ENCODE measurements at places on chromosomes 5 and 9.

- DNase-seq: no peak
Observed at GRCh38 chr5:4947893-4948536, 192.1 kb upstream of the ADAMTS16 start.

GRCh38 chr9:20512106-20512505, 110.2 kb downstream of the MLLT3 start:
- no peak for DNase-seq

DNA sequence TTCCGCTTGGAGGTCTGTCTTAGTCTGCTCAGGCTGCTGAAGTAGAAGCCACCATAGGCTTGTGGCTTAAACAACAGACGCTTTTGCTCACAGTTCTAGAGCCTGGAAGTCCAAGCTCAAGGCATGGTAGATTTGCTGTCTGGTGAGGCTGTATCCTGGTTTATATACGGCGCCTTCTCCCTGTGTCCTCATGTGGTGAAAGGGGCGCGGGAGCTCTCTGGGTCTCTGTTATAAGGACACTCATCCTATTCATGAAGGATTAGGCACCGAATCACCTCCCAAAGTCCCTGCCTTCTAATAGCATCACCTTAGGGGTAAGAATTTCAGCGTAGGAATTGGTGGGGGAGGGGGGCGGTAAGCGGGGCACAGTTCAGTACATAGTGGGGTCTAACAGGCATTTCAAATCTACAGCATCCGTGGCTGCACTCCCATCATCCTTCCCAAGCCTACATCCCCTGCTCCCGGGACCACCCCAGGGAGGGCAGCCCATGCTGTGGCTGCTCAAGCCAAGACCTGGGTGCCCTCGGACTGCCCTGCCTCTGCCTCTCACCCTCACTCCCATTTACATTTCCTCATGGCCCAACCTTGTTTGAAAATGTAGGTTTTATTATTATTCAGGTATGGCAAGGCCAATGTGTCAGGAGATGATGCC, 15.1 kb upstream of the LPCAT1 start:
- no peak for DNase-seq

- no peak for DNase-seq
Observed at GRCh38 chr9:85430659-85431338, 311.0 kb downstream of the AGTPBP1 start.

DNA sequence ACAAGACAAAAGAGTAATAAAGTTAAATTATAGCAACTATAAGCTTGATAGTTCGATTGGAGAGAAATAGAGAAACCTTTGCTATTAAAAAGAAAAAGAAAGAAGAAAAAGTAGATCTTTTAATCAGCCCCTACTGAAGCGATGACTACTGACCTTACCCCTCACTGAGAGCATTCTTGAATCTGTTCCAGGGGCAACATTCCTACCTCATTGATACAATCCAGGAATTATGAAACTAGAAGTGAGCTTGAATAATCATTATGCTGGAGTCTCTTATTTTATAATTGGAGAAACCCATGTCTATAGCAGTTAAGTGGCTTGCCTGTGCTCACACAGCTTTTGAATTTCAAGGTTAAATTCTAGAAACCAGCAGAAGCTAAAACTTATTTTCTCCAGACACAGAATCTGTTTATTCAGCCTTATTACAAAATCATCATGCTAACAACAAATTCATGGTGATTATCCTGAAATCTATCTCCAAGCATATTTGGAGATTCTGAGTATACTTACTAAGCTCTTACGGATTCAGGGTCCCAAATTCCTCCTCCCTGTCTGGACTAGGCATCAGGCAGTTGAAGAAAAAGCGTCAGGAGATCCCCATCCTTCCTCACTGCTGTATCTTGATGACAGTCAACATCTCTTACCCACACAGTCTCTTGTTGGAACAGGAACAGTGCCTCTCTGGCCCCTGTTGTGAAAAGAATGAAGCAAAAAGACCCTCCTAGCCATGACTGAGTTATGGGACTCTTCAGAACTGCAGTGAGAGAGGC, 547.6 kb upstream of the WWC1 start:
- no peak for DNase-seq

DNA sequence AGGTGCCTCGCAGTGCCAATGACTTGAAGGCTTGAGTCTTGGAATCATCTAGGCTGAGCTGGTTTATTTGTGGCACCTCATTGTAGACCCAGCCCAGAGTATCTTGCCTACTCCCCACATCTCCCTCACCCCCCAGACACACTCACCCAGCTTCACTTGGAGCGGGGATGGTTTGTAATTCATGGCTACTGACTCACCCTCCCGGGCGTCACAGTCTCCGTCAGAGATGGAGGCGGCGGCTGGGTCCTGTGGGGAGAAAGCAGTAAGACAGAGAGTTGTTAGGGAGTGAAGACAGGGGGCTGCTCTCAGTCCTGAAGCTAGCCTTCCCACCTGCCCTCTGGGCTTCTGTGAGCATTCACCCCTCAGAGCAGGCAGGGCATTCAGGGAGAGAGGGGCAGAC, 29.0 kb upstream of the MYORG start:
- DNase-seq: no peak

DNA sequence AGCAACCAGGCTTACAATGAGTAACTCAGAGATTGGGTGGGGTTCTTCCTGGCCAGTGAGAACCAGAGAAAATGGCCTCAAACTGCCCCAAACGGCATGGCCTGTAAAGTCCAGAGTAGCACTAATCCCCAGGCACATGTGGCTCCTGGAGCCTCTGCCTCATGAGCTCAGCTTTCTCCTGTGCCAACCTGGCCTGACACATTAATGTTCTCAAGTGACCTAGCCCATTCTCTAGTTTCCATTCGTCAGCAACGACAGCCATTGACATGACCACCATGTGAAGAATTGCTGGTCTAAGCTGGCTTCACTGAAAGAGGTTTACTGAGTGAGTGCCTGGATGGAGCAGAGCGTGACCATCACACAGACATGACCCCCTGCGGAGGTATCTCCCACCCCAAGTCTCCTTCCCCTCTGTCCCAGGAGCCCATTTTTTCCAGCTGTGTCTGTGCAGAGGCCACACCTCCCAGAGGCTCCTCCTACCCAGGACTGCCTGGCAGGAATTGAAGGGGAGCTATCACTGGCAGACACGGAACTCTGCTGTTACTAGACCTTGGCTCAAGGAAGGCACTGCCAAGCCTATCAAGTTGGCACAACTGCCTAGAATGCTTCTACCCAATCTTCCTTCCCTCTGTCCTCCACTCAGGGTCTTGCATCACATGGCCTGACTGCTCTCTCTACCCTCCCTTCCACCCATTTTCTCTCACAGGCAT, 59.0 kb upstream of the BOD1 start:
- DNase-seq: no peak

- DNase-seq: no peak
Observed at GRCh38 chr9:70257991-70258691, 637 bp upstream of the SMC5 start.

GRCh38 chr5:88666761-88667495, 216.1 kb downstream of the MEF2C start:
- no peak for DNase-seq

DNA sequence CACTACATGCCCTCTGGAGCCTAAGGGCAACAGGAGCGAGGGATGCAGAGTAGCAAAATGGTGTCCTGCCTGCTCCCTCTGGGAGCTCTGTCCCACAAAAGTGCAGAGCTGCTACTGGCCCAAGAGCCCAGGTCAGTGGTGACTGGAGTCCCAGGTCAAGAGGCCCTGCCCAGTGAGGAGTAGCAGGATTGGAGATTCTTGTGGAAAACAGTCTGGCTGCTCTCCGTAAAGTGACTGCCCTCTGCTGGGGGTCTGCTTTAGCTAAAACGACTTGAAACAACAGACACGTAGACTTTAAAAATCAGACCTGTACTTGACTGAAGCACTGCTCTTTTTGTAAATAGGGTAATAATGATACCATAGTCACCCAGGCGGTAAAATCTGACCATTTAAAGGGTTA, 917.0 kb downstream of the MAT2B start:
- DNase-seq: no peak

- DNase-seq: no peak
Observed at GRCh38 chr9:31608416-31608815, 776.0 kb upstream of the ACO1 start.

DNA sequence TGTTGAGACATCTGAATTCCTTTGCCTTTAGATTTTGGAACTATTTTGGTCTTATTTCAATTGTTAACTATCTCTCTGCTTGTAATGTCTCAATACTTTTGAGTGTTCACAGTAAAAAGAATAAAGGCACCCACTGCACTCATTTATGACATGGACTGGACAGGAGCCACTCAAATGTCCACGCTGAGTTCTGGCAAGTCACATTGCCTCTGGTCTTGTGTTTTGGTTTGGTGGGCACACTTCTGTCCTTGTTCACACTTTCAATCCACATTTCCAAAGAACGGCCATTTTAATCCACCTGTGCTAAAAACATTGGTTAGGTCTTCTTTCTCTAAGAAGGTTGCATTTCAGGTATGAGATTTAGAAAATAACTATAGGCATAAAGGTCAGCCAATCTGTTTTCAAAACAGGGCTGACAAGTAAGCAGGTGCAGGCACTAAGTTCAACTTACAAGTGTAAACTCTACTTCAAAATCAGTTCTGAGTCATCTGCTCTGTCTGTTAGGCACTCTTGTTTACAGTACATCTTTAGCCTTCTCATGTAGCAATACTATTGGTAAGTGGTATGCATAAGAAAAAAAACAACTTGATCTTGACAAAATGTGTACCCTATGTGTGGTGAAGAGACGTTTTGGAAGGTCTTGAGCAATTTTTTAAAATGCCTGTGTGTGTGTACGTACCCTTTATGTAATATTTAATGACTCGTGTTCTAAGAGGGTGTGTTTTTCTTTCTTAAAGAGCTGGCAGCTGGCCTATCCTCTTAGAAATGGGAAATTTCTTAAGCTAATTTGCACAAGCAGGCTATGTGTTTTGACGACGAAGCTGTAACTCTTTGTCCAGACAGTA, 31.5 kb upstream of the ZFAND5 start:
- no peak for DNase-seq

DNA sequence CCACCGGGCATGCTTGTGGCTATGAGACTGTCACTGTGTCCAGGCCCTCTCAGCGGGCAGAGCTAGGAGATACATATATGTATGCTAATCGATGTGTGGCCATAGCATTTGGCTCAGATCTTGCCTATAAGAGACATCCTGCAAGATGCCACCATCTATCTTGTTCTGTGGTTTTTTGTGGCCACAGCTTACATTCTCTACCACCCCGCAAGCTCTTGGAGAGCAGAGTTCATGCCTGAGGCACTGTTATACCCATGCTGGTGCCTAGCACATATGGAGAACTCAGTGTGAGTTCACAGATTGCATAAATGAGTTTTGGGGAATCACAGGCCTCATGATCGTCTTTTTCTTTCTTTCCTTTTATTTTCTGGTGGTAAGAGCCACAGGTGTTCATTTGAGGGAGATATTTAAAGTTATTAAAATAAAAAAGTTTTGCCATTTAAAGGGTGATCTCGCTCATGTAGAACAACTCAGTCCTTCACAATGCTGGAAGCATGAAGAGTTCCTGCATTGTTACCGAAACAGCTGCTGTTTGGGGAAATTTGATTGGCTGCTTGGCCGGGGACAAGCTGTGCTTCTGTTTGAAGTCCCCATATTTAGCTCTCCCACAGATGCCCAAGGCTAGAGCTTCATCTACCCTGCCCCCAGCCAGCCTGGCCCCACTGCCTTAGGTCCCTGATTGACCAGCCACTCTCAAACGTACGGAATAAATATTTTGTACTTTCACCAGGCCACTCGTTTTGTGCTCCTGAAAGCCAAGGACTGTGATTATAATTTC, 169.2 kb upstream of the MAP1B start:
- no peak for DNase-seq

DNA sequence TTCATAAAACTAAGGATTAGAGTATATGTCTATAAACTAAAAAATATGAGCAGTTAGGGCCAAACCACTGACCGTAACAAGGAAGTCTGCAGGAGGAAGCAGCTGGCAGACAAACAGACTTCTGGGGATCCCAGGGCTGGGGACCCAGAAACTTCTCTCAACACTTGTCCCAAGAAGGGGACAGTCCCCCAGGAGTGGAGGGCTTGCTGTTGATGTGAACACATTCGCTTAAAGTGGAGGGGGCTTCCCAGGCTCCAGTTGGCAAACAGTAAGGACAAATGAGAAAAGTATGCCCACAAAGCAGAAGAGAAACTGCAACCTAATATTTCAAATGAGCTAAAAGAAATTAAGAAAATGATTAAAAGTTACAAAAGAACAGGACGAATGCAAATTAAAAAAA, 83.7 kb downstream of the PDE8B start:
- no peak for DNase-seq

- no peak for DNase-seq
Observed at GRCh38 chr5:61176631-61177030, 14.4 kb upstream of the SMIM15 start.

- no peak for DNase-seq
Observed at GRCh38 chr9:35195683-35196082, 33.9 kb downstream of the UNC13B start.

- DNase-seq: no peak
Observed at GRCh38 chr9:115036691-115037090, 81.3 kb downstream of the TNC start.

DNA sequence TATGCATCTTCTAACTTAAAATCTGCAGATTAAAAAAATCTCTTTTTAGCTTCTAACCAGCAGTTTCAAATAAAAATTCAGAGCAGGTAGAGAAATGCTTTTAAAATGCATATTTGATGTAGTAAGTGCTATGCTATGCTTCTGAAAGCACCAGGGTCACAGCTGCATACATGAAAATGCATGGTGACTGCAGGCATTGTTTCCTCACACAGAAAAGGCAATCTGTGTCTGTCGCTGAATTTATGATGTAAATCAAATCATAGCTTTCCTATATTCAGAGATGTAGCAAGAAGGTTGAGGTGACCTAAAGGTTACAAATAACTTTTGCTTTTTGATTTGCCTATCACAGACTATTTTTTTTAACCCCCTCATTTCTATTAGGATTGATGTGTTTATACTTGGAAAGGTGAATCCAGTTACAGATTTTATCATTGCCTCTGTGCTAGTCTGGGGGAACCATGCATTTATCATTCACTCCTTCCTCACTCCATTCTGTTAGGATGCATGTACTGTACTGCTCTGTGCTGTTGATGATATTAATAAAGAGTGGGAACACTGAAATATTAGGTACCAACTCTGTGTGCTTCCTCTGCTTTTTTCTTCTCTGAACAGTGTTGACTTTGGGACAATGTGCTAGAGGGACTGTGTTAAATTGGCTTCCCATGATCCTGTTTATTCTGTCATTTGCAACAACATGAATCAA, 65.6 kb downstream of the FOCAD start:
- no peak for DNase-seq

DNA sequence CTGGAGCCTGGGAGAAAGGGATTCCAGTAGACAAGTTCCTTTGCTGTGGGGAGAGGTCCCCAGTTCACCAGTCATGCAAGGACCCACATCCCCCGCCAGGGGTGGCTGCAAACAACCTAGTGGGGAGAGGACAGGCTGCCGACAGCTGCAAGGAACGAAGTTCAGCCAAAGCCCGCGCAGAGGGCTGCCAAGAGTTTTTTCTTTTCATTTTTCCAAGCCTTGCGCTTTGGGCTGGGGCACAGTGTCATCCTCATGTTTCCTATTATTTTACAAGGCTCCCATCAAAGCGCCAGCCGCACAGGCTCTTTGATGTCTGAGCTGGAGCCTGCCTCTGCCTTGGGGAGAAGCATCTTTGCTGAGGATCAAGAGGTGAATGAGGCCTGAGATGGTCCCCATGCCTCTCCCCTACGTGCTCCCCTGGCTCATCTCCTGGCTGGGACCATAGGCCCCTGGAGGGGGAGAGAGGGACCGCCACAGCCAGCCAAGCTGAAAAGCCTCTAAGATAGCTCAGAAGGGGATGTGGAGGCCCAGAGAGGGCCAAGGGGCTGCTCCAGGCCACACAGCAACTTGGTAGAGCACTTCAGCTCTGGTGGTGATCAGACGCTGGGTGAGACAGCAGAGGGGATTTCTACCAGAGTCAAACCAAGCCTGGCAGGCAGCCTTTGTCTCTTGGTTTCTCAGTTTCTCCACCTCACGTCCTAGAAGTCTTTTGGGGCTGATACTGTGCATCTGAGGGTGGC, 50.4 kb upstream of the SYNPO start:
- no peak for DNase-seq
